ENCODE measurements at places on chromosomes 7 and 10.

DNA sequence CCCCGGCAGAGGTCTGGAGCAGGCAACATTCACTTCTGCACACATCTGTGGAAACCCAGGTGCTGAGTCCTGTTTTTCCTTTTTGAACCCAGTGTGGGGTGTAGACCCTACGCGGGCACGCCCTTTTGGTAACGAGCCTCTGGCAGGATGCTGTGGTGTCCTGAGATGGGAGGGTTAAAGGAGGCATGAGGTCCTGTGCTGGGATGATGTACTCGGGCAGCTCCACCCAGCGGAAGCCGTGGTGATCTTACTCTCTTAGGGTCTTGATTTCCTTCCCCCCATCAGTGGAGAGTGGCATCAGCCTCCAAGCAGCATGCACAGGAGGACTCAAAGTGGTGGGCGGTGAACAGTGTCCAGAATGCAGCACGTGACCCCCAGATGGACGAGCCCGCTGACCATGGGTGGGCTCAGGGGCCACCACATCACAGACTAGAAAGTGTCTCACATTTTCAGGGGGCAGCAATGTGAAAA, 148.6 kb downstream of the DNAJB6 start:
- DNase-seq, result no peak

GRCh38 chr7:7104314-7104698, 78.0 kb upstream of the C1GALT1 start:
- DNase-seq, result no peak

- DNase-seq, result no peak
Measured at GRCh38 chr10:88978463-88978862, 12.1 kb upstream of the FAS start.

DNA sequence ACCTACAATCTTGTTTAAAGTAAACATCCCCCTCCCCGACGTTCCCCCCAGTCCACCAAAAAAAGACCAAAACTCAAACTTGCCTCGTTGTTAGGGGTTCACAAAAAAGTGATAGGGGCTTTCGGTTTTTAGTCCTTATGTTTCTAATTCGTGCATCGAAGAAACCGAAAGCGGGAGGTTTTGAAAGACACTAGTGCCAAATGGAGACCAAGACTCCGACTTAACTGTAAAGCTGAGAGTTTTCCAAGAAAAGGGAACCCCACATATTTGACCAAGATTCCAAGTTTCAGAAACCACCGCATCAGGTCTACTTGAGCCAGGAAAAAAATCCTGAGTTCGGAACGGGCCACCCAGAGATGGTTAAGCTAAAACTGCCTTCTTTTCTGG, 534 bp downstream of the PSMA2 start:
- no peak for DNase-seq

DNA sequence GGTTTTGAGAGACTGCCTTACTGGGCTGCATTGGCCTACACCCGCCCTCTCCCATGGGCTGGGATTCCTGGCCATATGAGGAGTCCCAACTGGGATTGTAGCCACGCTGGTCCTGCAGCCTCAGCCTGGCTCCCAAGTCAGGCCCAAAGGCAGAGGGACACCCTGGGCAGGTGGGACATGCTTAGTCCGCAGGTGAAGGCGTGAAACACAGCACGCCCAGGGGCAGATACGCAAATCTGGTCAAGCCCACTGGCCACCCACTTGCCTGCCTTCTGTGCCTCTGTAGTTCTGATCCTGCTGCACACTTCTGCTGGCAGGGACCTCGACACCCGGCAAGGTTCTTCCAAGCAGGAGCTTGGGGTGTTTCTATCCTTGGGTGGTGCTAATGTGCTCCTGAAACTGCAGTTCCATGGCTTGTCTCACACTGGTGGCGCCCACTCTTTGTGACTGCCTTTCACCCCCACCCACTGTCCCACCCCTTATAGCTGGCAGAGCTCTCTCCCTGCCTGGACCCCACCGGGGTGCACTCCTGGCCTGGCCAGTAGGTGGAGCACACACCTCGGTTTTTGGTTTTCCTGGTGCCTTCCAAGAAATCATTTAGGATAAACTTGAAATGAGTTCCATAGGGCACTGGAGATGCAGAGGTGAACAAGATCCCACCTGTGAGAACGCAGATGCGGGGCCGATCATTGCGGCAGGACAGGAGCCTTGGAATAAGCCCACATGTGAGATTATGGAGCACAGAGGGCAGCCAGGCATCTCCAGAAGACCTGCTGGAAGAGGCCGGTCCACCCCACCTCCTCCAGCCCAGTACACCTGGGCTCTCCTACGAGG, 47.9 kb downstream of the MKI67 start:
- no peak for DNase-seq

Data from renal cortex interstitium (tissue), 15 donors.